Lung microvascular endothelial cell (primary cell): ENCODE measurements at places on chromosomes 1 and 21. TPM values are rescaled to one million over a fixed set of nuclear protein-coding genes. Genes with fewer than 3 reads are reported as not detected.

The S100A5 gene
- not detected in 2 replicates for total RNA-seq

The PLA2G2F gene
- not detected in 2 replicates for total RNA-seq

The JAM2 gene
- 0.20 and 0.22 TPM in 2 replicates for total RNA-seq

The OR4F16 gene
- not detected in 2 replicates for total RNA-seq

The LRRN2 gene
- total RNA-seq, result 0.60 TPM in 1 of 2 replicates, not detected in the other

The SYT14 gene
- total RNA-seq, result under 0.01 TPM in 1 of 2 replicates, not detected in the other

The KTI12 gene
- 6.3 and 9.7 TPM in 2 replicates for total RNA-seq

The SLC5A3 gene
- 8.5 and 39.7 TPM in 2 replicates for total RNA-seq

The TFF2 gene
- not detected in 2 replicates for total RNA-seq

The ADORA3 gene
- total RNA-seq, result not detected in 2 replicates

DNA sequence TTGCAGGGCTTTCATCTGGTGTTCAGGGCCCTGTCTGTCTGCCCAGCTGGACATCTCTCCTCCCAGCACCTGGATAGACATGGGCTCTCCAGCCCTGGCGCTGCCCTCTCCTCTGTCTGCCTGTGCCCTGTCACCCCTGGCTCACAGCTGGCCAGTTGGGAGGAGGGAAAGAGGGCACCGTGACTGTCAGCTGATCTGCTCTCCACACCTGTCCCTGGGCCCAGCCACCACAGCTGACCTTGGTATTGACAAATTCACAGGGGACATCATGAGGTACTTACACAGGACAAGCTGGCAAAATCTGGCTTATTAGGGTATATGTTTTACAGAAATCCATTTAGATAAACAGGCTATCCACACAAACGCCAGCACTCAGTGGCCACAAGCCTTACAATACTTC, 8.3 kb downstream of the TNR start:
- no peak for DNase-seq

- no peak for DNase-seq
Observed at GRCh38 chr1:57963581-57963980, 539.7 kb upstream of the DAB1 start.

GRCh38 chr1:78339490-78339889, 151.3 kb upstream of the PTGFR start:
- peak; percentile 43 for DNase-seq

DNA sequence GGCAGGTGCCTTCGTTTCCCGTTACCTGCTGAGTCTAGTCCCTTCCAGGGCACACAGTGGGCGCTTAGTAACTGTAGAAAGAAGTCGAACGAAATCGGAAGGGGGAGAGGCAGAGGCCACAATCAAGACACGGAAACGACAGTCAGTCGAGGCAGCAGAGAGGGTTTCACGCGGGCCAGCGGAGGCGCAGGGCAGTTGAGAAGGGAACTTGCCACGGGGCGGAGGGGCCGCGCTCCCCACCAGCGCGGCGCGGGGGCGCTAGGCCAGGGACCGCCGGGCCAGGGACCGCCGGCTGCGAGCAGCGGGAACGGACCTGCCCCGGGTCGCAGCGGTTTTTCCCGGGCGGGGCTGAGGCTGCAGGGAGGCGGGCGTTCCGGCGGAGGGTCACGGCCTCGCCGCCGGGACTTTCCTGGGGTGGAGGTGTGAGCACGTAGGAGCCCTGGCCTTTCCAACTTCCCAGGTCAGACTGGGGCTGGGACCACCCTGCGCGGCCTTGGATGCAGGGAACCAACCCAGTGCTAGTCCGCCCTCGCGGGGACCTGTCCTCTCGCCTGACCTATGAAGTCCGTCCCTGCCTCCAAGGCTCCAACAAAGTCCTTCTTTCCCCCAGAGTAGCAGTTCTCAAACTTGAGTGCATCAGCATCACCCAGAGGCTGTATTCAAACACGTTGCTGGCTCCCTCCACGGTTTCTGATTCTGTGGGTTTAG, 150.1 kb upstream of the FGGY start:
- DNase-seq, result peak; percentile 62

DNA sequence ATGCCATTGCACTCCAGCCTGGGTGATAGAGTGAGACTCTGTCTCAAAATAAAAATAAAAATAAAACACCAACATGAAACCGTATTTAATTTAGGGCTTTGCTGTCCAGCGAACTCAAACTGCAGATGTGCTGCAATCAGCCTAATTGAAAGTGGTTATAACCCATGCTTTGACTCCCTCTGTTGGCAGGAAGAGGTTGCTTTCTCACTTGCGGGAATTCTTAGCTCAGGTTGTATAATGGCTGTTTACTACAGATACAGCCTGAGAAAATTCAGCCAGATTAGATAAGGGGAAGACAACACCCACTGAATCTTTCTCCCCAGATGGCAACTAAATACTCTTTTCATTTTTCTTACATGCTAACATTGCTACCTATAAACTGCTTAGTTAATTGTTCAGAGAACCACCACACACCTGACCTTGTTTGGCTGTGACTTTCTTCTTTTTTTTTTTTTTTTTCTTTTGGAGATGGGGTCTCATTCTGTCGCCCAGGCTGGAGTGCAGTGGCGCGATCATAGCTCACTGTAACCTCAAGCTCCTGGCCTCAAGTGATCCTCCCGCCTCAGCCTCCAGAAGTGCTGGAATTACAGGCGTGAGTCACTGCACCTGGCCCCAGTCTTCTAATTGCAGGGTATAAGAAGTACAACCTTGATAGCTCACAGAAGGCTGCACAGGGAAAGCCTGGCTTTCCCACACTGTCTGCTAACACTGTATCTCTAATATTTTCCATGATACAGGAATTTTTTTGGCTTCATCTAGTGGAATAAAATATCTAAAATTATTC, 34.6 kb downstream of the DNTTIP2 start:
- peak; percentile 89 for DNase-seq

DNA sequence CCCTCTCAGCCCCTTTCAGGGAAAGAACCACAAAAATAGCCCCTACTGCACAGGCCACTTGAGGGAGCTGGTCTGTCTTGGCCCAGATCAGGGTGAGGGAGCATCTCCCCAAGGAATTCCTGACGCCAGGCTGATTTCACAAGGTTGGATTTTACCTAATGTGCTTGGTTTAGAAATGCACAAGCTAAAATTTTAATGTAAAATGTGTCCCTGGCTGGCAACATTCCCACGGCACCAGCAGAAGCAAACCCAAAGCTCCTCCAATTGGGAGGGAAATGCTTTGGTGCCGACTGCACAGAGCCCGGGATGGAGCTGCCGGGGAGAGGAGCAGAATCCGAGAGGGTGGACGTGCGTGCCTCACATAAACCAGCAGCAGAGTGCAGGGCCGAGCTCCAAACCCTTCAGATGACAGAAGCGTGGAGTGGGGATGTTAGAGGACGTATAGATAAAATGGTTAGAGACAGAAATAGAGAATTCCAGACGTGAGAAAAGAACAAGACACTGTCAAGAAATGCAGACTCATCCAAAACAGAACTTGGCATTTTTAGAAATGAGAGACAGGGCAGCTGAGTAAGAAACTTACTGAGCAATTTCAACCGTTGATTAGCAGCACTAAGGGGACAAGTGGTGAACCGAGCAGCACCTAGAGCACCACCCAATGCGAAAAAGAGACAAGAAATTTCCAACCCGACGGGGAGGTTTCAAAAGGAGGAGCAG, 41.6 kb upstream of the TMEM52 start:
- DNase-seq, result no peak

DNA sequence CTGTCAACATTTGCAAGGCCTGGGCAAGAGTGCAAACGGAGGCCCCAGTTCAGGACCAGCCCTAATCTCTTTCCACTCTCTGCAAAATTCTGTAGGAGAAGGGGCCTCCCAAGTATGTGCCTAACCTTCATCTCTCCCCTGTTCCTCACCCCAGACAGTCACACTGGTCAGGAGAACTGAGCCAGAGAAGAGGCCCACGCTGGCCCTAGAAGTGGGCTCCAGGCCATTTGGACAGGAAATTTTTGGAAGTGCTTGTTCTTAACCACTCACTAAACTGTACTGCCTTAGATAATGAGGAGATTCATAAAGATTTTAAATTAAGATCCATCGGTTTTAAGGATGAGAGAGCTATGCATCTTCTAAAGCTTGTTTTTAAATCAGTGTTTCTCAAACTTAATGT, 129.7 kb upstream of the ADGRL2 start:
- no peak for DNase-seq

GRCh38 chr1:202597090-202597761, 113.0 kb downstream of the SYT2 start:
- DNase-seq, result no peak

- DNase-seq, result no peak
Observed at GRCh38 chr1:218488986-218489385, 143.8 kb downstream of the TGFB2 start.

GRCh38 chr1:18734461-18735223, 104.0 kb downstream of the PAX7 start:
- no peak for DNase-seq

DNA sequence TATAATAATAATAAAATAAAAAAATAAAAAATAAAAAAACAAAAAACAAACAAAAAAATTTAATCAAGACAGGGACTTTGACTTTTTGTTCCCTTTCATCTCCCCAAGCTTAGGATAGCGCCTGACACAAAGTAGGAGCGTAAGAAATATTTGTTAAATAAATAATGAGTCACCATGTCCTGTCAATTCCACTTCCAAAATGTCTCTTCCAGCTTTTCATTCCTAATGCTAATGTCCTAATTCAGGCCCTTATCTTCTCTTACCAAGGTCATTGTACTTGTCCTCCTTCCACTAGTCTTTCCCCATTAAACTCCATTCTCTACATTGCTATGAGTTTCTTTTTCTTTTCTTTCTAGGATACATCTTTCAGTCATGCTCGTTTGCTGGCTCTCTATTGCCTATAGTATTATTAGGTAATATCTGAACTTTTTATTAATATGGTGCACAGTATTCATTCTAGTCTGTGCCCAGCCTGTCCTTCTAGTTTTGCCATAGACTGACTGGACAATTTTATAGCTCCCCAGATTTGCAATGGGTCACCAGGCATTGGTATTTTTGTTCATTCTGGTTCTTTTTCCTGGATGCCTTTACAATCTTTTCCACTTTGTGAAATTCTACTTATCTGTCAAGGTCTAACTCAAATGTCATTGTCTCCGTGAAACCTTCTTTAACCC, 11.4 kb downstream of the NEXN start:
- DNase-seq, result peak; percentile 22

GRCh38 chr1:192407206-192407605, 90.4 kb downstream of the RGS21 start:
- no peak for DNase-seq

DNA sequence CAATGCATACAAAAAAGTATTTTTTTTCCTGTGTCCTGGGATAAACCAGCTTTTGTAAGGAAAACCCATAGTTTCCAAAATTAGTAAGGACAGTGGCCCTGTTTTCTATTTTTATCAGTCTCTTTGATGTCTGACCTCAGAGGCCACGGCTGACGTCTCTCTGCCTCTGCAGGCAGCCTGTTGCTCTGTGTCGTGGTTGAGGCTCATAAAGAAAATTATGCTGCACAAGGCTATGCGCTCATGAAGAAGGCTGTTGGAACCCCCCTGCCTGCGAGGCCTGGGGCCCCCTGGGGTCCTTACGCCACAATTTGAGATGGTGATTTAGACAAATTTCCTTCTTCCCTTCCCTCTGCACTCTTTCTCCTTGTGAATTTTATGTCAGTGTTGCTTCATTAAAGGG, 48.9 kb downstream of the AGPAT3 start:
- DNase-seq, result no peak

GRCh38 chr1:229258031-229258756, 12.7 kb upstream of the RAB4A start:
- peak; percentile 83 for DNase-seq

DNA sequence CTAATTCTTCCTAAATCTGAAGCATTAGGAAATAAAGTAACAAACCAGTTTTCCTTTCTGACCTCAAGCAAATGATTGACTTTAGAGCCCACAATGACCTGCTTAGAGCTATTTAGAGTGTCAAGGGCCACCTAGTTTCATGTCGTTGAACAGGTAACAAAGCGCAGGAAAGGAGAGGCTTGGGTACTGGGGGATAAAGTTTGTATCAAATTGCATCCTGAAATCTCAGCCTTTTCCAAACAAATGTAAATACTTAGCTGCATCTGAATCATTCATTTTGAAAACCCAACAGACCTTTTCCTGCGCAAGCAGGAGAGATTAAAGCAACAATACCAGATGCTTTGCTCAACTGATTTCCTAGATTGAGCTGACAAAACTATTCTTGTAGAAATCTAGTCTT, 121.2 kb downstream of the NRIP1 start:
- no peak for DNase-seq

DNA sequence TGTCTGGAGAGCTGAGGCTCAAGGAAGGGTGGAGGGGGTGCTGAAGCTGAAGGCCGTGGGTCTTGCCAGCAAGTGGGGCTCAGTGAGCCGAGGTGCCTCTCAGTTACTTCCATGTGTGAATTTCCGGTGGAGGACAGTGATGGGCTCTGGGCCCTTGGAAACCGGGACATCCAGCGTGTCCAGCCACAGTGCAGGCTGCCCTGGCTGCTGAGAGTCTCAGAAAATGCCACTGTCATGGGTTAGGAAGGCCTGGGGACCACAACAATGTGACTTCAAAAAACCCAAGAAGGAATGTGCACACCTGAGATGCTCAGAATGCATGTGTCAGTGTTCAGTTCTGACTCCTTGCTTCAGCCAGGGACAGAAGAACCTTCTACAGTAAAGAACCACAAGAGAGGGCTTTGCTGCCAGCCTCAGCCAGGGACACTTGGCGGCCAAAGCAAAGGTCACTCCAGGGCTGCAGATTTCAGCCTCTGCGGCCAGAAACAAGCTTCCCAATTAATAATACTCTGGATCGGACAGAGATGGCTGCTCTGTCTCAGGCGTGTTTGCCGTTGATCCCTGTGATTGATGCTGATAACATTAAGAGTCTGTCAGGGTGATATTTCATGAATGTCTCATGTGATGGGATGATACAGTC, 12.6 kb upstream of the LAMTOR5 start:
- DNase-seq, result no peak

DNA sequence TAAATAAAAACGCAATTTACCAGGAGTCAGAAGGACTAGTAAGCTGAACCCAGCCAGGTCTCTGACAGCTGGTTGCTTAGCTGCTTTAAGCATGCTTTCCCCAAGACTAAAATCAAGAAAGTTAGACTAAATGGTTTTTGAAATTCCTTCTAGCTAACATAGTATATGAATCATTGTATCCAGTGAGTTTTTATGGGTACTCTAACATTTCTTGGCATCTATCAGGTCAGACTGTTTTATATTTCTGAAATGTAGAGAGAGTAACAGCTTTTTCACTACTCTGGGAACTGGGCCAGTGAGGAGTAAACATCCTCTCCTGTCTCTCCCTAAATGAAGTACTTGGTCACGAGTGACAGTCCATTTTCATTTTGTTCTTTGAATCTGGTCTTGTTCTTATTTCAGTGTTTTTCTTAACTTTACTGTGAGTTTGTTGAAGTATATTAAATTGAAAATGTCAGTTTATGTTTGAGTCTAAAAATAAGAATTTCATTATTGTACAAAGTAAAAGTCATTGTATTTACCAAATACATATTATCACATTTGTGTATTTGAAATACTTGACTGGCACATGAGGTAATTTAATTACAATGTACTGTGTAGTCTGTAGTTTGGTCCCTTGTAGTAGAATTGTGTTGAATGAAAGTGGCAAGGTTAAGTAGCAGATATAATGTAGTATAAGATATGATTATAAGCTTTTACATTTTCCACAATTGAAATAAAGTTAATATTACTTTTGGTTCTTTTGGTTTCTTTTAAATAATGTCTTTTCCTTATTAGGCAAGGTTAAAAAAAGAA, 47.6 kb downstream of the PKN2 start:
- peak; percentile 57 for DNase-seq

- DNase-seq, result no peak
Observed at GRCh38 chr1:158037008-158037865, 43.8 kb downstream of the KIRREL1 start.
